ENCODE measurements at places on chromosomes 2 and 18.

DNA sequence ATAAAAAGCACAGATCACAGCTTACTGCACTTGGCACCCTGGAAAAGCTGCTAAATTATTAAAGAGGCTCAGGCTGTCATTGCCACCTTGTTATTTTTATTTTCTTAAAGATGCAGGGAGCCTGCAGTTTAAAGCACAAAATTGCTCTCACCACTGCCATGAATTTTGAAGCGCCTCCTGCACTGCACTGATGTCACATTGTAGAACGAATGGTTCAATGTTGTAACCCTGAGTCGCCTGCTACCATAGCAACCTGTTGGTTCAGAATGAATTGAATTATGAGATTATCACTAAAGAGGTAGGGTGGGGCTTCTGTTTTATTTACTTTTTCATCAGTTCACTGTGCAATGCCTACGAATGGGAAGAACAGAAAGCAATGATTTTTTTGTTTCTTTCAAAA, 16.5 kb downstream of the SCG2 start:
- no peak for DNase-seq

DNA sequence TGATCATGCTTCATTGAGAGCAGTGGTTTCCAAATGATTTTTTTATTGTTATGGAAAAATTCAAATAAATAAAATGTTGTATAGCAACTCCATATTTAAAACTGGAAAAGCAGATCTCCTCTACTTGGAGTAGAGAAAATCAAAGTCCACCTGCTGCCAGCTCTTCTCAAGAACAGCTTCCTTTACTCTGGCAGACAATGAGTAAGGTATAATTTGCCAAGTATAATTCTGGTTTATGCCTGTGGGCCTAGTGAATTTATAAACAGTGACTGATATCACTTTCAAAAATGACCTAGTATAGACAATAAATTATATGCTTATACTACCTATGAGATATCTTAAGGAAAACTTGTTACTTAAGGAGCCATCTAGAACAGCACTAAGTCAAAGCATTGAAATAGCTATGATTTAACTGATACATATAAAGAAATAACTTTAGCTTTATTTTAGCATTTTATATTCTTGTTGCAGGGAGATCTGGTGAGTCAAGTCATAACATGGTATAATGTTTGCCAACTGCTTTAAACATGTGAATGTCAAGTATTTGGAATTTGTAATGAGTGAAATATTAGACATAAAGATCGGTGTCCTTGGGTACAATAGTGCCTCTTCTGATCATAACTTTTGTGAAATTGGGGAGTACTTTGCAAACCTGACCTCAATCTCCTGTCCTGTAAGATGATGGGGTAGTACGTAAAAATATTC, 1389.1 kb upstream of the PIK3C3 start:
- DNase-seq, result no peak

GRCh38 chr18:46915800-46916550, 1.3 kb downstream of the PIAS2 start:
- DNase-seq, result no peak

DNA sequence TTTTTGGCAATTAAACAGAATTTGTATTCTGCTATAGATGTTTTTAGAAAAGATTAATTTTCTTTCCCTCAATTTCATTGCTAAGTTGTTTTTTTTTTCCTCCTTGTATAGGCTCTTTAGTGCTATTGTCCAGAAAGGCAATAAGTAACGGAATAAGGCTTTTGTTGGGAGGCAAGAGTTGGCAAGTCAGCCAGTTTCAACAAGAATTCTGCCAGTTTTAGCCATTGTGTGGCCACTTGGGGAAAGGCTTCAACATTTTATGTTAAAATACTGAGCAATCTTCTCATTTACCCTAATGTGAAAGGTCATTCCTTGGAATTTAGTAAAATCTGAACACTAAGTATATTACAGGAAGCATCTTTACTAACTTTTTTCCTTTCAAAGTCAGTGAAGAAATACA, 9.6 kb downstream of the CALCRL start:
- DNase-seq, result no peak

GRCh38 chr2:161135951-161136593, 24.2 kb upstream of the TANK start:
- DNase-seq, result no peak
